ENCODE measurements at places on chromosomes 2 and 18. TPM values are rescaled to one million over a fixed set of nuclear protein-coding genes. Genes with fewer than 3 reads are reported as not detected.

ADCYAP1 gene
- total RNA-seq, result 3.4 TPM

DSEL gene
- total RNA-seq, result 21.0 TPM

FLACC1 gene
- 2.9 TPM for total RNA-seq

RAX gene
- 0.39 TPM for total RNA-seq

CEBPZOS gene
- 18.8 TPM for total RNA-seq

SERPINB8 gene
- 12.4 TPM for total RNA-seq

SNORC gene
- total RNA-seq, result 0.30 TPM

NEURL3 gene
- 0.10 TPM for total RNA-seq

LYPD6B gene
- total RNA-seq, result 12.3 TPM

- no peak for DNase-seq
Measured at GRCh38 chr2:195470622-195471021, 186.4 kb upstream of the SLC39A10 start.

GRCh38 chr2:138306626-138307025, 194.9 kb upstream of the SPOPL start:
- no peak for DNase-seq

DNA sequence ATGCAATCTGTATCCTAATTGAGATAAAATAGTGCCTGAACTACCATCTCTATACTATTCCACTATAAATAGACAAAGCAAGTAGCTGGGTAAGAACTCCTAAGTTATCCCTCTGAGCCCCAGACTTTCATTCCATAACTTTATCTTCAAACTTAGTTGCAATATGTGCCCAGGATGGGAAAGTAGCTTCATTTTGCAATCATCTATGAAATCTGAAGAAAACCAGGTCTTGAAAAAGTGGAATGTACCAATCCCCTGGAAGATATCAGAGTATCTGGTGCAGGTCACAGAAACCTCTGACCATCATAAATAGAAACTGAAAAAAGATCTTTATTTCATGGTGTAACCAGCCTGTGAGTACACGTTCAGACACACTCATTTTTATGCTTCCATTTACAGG, 78.1 kb upstream of the TMEM178A start:
- no peak for DNase-seq

GRCh38 chr2:126932966-126933710, 34.4 kb downstream of the TEX51 start:
- no peak for DNase-seq

- DNase-seq, result no peak
Measured at GRCh38 chr2:13046557-13047165, 329.9 kb downstream of the TRIB2 start.

- DNase-seq, result peak; percentile 41
Measured at GRCh38 chr18:56327191-56327885, 311.1 kb downstream of the TXNL1 start.

DNA sequence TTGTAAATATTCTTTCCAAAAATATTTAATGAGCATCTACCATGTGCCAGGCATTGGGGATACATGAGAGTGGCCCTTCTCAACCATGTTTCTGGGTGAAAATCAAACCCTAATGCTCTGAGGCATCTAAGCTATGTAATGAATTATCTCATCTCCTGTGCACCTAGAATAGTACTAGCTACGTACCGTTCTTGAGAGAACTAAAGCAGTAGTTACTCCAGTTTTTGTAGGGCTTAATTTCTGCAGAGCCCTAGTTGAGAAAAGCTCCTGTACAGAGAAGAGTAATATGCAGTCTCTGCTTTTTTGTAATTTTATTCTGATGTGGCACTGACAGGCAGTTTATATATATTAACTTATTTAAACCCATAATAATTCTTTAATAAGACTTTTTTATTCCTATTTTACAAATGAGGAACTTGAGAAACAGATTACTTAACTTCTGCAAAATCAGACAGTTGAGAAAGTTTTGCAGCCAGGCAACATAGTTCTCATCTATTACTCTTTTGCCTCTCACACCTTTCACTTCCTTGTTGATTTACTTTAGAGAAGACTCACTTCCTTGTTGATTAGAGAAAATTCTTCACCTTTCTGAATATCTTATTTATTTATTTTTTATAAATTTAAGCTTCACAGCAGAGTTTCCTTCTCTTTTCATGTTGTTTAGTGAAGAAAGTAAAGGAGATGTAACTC, 3.1 kb downstream of the SPOPL start:
- DNase-seq, result no peak

DNA sequence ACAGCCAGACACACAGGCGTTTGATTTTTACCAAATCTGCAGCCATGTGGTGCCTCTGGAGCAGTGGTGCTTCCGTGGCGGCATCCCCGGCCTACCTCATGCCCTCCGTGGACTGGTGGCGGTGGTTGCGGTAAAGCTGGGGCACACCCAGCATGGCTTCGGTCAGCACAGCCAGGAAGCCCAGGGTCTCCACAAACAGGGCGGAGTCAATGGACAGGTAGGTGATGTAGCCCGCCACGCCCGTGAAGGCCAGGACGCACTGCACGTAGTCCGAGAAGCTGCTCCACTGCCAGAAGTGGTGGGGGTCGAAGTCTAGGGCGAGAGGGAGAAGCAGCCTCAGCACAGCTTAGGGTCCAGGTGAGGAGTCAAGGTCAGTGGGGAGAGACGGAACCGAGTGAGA, 32.4 kb downstream of the SLC66A2 start:
- no peak for DNase-seq

- DNase-seq, result no peak
Measured at GRCh38 chr2:103804013-103804412, 1042.2 kb downstream of the TMEM182 start.

DNA sequence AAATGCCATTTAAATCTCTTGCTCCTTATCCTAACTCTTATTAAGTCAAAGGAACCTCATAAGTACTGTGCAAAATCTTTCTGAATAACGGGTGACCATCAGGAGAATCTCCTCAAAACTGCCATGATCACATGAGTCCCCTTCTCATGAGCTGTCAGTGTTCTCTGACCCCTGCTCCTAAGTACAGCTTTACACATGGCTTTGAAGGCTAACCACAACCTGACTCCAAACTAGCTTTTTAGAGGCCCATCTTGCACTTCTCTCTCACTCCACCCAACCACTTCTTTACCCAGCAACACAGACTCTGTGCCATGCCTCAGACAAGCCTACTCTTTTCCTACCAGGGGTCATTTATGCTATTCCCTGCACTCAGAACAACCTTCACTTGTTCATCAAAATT, 253.8 kb downstream of the GPD2 start:
- no peak for DNase-seq

- no peak for DNase-seq
Measured at GRCh38 chr2:186946896-186947467, 98.0 kb upstream of the ZSWIM2 start.

GRCh38 chr18:22094358-22094734, 75.0 kb upstream of the GATA6 start:
- DNase-seq, result no peak

DNA sequence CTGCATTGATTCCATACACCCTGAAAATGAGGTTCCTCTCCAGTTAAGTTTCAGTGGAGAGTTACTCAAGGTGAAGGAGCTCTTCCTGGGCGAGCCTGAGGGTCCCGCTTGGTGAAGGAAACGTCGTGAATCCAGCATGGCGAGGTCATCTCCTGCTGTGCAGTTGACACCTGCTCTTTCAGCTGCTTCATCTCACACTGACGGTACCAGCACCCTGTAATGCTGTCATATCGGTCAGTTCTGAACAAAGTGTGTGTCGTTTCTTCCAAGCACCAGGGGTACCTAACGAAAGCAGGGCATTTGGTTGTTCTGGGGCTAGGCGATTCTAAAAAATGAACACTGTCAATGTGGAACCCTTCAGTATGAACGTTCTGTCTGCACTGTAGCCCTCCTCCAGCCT, 52.6 kb downstream of the ITGB1BP1 start:
- DNase-seq, result no peak

DNA sequence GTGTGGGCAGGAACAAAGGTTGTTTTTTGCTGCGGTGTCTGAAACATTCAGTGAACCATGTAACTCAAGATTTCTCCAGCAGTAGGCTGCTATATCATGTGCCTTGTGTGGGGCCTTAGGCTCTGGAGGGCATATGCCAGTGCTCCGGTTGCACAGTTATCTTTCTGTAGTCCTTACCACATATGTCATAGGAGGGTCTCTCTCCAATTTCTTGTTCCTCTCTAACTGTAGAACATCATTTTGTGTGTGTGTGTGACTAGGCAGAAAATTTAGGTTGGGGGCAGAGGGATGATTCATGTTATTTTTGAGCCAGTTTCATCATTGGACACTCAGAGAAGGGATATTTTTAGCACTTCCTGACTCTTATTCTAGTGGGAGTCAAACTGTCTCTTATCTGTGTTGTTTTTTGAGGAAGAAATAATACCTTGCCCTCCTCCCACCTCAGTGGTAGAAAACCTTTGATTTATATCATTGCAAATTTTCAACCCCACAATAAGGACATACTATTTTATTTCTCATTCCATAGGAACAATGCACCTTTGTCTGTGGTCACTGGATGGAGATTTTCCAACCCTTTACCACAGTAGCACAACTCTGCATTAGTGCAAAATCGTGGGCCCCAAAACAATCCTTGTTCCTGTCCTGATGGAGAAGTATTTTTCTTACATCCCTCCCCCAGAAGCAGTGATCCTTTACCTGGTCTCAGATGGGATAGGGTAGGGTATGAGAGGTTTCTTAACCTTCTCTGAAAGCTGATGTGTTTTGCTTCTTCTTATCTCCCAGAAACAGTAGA, 113.9 kb downstream of the CCDC74A start:
- no peak for DNase-seq

GRCh38 chr2:195498839-195499490, 158.1 kb upstream of the SLC39A10 start:
- DNase-seq, result no peak

- no peak for DNase-seq
Measured at GRCh38 chr18:22283397-22283796, 114.0 kb downstream of the GATA6 start.

DNA sequence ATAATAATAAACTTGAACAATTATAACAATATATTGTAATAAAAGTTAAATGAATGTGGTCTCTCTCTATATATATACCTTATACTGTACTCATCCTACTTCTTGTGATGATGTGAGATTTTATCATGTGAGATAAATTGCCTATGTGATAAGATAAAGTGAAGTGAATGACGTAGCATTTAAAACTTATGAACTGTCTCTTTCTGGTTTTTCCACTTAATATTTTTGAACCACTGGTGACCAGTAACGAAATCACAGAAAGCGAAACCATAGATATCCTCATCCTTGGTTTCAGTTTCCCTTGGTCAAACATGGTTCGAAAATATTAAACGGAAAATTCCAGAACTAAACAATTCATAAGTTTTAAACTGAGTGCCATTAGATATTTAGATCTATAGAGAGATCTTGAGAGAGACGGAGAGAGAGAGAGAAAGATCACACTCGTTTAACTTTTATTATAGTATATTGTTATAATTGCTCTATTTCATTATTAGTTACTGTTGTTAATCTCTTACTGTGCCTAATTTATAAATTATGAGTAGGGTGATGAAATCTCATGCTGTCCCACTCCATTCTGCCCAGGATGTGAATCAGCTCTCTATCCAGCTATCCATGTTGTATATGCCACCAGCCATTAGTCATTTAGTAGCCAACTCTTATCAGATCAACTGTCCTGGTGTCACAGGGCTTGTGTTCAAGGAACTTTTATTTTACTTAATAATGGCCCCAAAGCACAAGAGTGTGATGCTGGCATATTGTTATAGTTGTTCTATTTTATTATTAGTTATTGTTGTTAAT, 156.8 kb downstream of the THADA start:
- DNase-seq, result no peak

GRCh38 chr18:50281972-50282520, 723 bp upstream of the MBD1 start:
- no peak for DNase-seq

- DNase-seq, result no peak
Measured at GRCh38 chr2:217797661-217798069, 205.1 kb downstream of the TNS1 start.

- no peak for DNase-seq
Measured at GRCh38 chr2:19652811-19653210, 249.0 kb downstream of the TTC32 start.

DNA sequence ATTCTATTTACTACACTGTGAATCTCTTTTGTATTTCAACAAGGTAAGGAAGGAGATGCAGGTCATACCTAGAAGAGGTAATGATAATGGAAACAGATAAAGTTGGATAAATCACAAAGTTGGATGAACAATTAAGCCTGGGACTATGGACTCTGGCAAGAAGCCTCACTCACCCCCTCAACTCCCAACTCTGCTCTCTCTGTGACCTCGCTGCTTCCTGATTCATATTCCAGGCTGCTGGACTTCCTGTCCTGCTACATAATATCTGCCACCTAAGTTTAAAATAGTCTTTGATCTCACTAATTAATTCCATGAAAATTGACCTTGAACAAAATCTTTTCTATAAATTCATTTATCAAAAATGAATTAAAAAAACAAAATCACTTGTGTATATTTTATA, 215.3 kb downstream of the CALCRL start:
- no peak for DNase-seq

DNA sequence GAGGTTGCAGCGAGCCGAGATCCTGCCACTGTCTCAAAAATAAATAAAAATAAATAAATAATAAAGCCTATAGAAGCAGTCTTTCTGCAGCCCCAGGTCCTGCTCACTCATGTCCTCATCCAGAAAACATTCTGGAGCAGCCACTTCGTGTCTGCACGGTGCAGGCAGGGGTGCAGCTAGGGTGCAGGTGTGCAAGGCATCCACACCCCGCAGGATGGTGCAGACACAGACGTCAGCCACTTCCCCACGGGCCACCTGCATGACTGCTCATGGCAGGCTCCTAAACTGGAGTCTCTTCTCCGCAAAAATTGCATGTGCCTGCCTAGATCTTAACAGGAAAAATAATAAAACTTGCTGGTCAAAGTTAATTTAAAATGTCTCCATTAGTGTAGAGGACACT, 80.2 kb upstream of the SNTG2 start:
- DNase-seq, result no peak

DNA sequence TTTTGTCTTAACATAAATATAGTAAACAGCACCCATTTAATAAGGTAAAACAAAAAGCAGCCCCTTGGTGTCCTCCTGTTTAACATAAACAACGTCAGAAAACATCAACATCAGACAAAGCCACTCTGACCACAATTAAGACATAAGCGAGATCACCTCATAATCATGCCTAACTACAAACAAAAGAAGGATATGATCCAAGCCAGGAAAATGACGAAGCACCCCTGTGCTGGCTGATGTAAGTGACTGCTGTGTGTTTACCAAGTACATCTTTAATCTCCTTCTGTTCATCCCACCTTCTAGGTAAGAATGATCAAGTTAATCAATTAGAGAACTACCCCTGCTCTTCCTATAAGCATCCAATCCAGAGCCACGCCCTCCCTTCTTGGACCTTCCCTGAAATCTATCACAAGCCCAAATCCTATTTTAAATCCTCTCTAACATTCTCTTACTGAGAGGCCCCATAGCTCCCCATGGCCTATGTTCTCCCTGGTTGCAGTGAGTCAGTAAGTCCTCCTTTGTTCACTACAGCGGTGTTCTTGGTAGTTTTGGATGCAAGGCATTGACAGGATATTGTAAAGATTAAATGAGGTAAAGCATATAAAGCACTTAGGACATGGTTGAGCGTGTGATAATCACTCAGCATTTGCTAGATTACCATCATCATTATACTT, 424.2 kb downstream of the TSN start:
- no peak for DNase-seq
